ENCODE measurements at places on chromosomes 1 and 21.
A peak's percentile ranks its signal among the peaks of the same experiment; 100 is the strongest.

GRCh38 chr1:234823191-234824176 lies 213.5 kb upstream of the IRF2BP2 start:
- no peak for DNase-seq

DNA sequence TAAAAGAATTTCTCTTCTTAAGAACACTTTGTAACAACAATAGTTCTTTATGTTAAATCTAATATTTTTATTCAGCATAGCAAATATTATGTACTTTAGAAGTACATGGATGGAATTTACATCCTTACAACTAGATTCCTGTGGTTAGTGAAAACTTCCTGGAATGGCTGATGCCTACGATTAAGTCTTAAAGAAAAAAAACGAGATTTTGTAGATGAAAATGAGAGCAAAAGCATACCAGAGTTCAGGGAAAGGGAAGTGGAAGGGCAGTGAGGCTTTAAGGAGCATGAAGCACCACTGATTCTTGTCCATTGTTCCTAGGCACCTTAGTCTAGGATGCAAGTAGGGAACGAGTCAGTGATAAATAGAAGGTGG lies 26.7 kb downstream of the CFH start:
- DNase-seq = no peak

DNA sequence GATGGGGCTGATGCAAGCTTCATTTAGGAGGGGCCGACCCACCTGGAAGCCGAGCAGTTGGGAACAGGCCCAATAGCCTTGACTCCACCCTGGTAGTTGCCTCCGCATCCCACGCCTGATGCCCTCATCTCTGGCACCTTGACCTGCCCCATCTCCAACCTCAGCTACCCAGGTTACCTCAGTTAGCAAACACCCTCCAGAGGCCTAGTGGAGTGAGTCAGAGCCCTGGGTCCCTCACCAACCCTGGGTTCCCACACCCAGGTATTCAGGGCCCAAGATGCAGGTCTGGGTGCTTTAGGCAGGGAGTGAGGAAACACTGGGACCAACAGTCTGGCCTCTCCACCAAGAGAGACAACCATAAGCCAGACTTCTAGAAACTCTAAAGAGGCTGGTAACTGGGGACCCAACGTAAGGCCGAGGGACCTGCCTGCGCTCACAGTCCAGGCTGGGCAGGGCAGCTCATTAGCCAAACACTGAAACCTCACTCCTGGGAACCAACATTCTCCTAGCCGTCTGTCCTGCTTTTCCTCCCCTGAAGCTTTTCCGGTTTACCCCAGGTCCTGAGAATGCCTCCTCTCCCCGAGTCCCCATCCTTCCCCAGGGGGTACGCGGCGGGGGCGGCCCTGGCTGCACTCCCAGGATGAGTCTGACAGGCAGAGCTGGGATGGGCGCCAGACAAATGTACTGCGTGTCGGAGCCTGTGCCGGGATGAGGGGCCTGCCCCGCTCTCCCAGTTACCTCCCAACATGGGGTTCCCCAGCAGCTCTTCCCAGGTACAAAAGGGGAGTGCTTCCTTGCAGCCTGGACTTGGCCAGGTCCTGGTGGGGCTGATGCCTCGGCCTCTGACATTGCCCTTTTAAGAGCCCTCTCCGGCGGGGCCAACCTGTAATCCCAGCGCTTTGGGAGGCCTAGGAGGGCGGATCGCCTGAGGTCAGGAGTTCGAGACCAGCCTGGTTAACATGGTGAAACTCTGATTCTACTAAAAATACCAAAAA lies 8.9 kb upstream of the CELSR2 start:
- no peak for DNase-seq

- no peak for DNase-seq
These were observed 75.3 kb downstream of the FOXJ3 start for GRCh38 chr1:42259739-42260064.

GRCh38 chr1:216095400-216095799 lies 327.8 kb downstream of the USH2A start:
- no peak for DNase-seq

GRCh38 chr21:20308586-20309315 lies 689.5 kb upstream of the NCAM2 start:
- no peak for DNase-seq

- DNase-seq = no peak
These were observed 29.0 kb downstream of the GREM2 start for GRCh38 chr1:240582953-240583352.

DNA sequence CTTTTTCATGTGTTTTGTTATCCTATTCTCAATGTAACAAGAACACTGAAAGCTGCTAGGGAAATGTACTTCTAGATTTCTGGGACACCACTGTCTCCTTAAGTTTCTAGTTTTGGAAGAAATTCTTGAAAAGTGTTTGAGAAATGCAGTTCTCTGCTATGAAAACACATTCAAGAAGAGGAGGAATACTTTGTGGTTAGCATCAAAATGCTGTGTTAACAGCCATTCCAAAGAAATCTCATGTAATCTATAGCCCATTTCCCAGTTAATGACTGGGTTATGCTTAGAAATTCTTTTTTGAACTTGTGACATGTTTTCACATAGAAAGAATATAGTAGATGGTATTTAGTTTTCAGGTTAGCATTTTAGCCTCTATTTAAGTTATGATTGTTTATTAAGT lies 6.0 kb downstream of the RAVER2 start:
- no peak for DNase-seq

- DNase-seq = peak; percentile 60
These were observed 16.7 kb downstream of the SPATA21 start for GRCh38 chr1:16420424-16421118.

GRCh38 chr1:6418668-6419396 lies 887 bp downstream of the HES2 start:
- DNase-seq = no peak

GRCh38 chr1:174262349-174263241 lies 103.3 kb downstream of the RABGAP1L start:
- DNase-seq = peak; percentile 47

- DNase-seq = no peak
These were observed 140.6 kb upstream of the CXADR start for GRCh38 chr21:17372200-17372599.

GRCh38 chr21:37783016-37783415 lies 133.2 kb downstream of the KCNJ6 start:
- no peak for DNase-seq

DNA sequence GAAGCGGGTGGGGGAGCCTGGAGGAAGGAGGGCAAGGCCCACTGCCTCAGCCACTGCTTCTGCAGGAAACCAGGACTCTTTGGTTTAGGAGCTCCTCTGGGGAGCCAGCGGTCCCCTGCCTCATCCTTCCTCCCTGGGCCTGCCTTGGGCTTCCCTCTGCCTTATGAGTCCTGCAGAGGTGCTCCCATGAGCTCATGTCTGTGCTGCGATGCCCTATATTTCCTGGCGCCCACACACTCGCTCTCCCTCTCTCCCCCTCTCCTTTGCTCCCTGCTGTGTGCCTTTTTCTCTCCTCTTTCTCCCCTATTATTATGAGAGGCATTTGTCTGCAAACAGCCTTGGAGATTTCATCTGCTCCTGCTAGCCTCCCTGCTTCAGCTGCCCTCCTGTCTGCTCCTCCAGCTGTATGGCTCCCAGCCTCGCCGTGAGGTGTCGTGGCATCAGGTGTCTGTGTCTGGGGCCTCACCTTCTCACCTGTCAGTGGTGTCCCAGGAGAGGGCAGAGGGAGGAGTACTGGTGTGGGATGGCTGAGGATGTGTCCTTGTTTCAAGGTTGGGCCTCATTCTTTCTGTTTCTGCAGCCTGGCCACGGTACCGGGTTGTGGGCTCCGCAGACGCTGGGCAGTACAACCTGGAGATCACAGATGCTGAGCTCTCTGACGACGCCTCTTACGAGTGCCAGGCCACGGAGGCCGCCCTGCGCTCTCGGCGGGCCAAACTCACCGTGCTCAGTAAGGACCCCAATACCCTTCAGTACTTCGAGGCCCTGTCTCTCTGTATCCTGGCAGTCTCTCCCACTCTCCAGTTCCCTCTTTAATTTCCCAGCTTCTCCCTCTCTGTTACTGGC lies 84.2 kb downstream of the KIRREL1 start:
- DNase-seq = no peak

- DNase-seq = no peak
These were observed 236.9 kb downstream of the SIPA1L2 start for GRCh38 chr1:232393010-232393409.

- DNase-seq = peak; percentile 37
These were observed 2.9 kb downstream of the NFYC start for GRCh38 chr1:40694353-40694874.

- DNase-seq = no peak
These were observed 35.8 kb downstream of the GLIS1 start for GRCh38 chr1:53703174-53703573.

DNA sequence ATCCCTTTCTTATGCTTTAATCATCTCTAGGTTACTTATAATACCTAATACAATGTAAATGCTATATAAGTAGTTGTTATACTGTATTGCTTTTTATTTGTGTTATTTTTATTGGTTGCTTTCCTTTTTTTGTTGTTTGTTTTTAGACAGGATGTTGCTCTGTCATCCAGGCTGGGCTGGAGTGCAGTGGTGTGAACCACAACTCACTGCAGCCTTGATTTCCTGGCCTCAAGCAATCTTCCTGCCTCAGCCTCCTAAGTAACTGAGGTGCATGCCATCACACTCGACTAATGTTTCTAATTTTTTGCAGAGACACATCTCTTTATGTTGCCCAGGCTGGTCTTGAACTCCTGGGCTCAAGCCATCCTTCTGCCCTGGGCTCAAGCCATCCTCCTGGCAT lies 26.9 kb downstream of the KRTAP19-8 start:
- DNase-seq = no peak

DNA sequence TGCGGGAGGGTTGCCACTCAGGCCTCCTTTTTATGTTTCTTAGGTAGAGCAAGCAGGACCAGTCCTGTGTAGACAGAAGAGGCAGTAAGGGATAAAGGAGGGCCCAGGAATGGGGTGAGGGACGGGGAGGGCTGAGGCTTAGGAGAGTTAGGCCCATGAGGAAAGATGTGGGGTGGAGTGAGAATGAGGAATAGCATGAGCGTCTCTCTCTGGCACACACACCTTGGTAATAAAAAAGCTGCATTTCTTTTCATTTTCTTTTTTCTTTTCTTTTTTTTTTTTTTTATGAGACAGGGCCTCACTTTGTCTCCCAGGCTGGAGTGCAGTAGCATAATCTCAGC lies 7.6 kb upstream of the HSPG2 start:
- no peak for DNase-seq

DNA sequence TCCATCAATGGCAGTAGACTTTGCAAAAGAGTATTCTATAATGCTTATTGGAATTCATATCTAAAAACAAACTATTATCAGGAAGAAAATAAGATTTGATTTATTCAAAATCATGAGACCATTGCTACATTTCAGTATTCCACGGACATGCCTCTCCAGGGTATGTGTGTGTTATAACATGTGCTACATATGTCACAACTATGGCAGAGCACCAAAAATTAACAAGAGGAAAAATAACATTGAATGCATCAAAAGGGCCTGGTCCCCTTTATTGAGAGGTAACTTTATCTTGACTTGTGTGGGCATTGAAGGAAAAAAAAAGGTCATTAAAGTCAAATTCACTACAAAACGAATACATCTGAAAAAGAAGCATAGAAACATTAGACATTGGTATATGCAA lies 22.6 kb upstream of the LRRC8B start:
- DNase-seq = no peak

DNA sequence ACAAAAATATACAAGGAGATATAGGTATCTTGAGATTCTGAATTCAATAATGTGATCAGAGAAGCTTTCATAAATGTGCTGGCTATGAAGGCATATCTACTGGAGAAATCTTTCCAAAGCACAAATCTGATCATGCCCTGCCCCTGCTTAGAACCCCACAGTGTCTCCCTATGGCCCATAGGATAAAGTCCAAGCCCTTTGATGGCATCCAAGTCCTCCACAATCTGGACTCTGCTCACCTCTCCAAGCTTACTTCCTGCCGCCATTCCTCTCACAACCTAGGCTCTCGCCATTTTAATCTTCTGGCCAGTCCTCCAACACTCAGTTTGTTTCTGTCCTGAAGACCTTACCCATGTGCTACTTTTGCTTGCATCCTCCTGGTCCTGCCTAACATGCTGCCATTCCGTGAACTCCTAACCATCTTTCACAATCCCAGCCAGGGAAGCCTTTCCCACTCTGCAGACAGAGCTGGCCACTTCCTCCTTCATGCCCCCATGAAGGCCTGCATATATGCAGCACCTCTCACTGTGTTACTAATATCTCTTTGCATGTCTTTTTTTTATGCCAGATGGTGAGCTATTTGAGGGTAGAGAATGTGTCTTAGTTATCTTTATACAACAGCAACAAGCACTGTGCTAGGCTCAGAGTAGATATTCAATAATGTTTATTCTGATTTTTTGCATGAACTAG lies 5.6 kb upstream of the ATP1A1 start:
- DNase-seq = no peak

DNA sequence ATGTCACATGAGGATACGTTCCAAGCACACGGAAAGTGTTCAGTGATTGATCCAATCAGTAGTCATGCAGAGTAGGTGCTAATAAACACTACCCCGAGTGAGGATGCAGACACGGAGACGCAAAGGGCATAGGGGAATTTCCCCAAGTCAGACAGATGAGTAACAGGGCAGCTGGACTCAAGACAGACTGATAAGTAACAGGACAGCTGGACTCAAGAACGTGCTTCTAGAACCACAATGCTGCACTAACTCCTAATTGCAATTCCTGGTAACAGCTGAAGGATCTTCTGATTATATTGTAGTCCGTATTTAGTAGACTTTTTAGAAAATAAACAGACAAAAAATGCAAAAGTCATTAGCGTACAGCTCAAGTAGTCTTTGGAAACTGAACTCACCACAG lies 1.9 kb upstream of the OR2T10 start:
- no peak for DNase-seq

DNA sequence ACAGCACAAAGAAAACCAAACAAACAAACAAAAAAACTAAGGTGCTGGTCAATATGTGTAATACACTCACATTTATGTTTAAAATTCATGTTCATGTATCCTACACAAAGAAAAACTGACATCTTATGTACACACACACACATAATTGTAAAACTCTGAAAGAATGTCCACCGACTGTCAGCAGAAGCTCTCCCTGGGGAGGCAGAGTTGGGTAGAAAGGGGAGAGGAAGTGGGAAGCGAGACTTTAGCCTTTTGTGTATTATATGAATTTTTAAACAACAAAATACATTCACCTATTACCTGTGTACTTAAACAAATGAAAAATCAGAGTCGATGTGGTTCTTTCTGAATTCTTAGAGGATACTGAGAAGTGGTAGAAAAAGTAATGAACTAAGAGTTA lies 88.3 kb downstream of the ABCA4 start:
- no peak for DNase-seq

DNA sequence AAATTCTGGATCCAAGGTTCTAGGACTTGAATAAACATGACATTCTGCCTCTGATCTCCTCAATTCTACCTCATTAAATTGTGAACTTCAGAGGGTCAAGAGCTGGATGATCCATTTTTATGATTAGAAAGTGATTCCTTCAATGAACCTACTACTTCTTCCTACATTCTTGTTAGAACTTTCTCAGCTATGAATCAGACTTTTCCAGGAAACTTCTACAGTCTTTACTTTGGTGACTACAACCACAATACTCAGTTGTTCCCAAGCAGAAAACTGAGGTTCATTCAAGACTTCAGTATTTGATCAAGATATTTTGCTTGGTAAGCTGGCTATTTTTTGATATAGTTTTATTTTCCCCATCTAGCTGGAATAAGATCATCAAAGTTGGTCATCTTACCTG lies 51.4 kb downstream of the CDC7 start:
- DNase-seq = no peak

GRCh38 chr1:184906761-184907160 lies 67.5 kb downstream of the NIBAN1 start:
- DNase-seq = no peak
